ENCODE measurements at places on chromosomes 4 and X.

GRCh38 chrX:101478366-101478765 is 6.9 kb upstream of the ARMCX4 start:
- DNase-seq: no peak

GRCh38 chr4:8053688-8054449 is 104.7 kb downstream of the ABLIM2 start:
- no peak for DNase-seq

DNA sequence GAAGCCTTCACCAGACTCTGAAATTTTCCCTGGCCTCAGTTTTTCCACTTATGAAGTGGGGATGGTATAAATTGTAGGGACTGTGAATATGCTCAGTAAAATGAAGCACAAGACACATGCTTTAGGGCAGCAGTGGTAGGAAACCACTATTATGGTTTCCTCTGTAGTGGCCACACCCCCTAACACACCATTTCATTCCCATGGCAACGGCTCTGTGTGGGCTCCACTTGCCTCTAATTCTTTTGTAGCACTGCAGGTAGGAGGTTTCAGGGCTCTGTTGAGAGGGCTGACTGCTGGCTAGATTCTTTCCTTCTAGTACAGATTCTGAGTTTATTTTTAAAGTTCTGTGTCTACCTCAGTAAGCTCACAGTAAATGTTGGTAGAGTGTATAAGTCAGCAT is 3.5 kb upstream of the VMA21 start:
- no peak for DNase-seq

GRCh38 chrX:9605484-9605883 is 140.6 kb downstream of the TBL1X start:
- no peak for DNase-seq

- no peak for DNase-seq
Observed at GRCh38 chrX:122241959-122242358, 942.1 kb upstream of the GRIA3 start.

GRCh38 chr4:56806666-56807065 is 14.8 kb downstream of the SPINK2 start:
- DNase-seq: no peak

DNA sequence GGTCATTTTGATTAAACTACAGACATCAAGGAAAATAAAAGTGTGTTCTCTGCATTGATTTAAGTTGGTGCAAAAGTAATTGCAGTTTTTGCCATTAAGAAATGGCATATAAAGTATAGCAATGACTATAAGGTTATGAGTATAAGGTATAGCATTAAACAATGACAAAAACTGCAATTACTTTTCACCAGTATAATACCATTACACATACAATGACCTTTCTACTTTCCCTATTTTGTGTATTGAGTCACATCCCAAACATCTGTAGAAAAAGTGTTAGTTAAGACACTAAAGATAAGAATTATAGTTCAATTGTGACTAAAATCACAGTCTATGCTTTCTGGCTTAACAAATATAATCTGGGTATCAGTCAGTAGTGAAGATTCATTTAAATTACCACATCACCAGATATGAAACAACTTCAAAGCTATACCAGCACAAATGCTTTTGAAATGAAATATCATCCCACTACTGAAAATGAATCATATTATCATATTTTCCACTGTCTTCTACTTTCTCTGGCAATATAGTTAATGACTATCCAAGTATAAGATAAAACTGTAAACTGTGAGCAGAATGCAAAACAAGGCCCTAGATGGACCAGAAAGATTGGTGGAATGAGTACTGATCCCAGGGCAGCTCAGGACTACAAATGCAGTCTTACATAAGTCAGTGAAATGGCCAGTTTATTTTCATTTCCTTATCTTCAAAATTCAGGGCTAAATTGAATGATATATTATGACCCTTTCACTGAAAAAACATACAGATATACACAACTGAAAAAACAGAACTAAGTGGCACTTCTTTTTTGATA is 241.1 kb downstream of the ANTXR2 start:
- no peak for DNase-seq

- no peak for DNase-seq
Observed at GRCh38 chr4:149987330-149988086, 90.7 kb upstream of the DCLK2 start.

- DNase-seq: no peak
Observed at GRCh38 chr4:62460329-62460728, 1260.2 kb downstream of the ADGRL3 start.

- no peak for DNase-seq
Observed at GRCh38 chrX:13373027-13373426, 53.2 kb upstream of the ATXN3L start.

GRCh38 chrX:13252726-13253125 is 67.1 kb downstream of the ATXN3L start:
- no peak for DNase-seq

DNA sequence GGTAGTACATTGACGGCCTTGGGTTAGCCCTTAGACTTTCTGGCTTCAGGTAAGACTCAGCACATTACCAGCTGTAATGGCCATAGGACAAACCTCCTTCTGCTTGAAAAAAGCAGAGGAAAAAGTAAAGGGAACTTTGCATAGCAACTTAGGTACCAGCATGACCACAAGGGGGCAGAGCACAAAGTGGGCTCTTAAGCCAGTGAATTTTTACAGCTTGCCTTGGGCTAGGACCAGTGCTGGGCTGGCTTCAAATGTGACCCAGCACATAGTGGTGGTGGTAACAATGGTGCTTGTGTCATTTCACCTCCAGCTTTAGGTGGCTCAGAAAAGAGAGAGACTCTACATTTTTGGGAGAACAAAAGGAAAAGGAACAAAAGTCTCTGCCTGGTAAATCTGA is 66.1 kb downstream of the KLHL4 start:
- DNase-seq: no peak
